MG63 (cell line): ENCODE measurements at places on chromosomes 7 and 10. TPM values are rescaled to one million over a fixed set of nuclear protein-coding genes. Genes with fewer than 3 reads are reported as not detected.

The CPVL gene
- 7.0 and 8.9 TPM in 2 replicates for total RNA-seq

The CPA2 gene
- 1.0 and 1.6 TPM in 2 replicates for total RNA-seq

The CPEB3 gene
- total RNA-seq, result 0.53 and 0.84 TPM in 2 replicates

The NKX2-3 gene
- 0.46 TPM in 1 of 2 replicates, not detected in the other for total RNA-seq

The NPSR1 gene
- total RNA-seq, result not detected in 2 replicates

The PRLHR gene
- not detected in 2 replicates for total RNA-seq

The CHRM2 gene
- not detected in 2 replicates for total RNA-seq

The LDB1 gene
- total RNA-seq, result 11.8 and 15.6 TPM in 2 replicates

The CDC14C gene
- total RNA-seq, result 0.12 TPM in 1 of 2 replicates, not detected in the other

The PVRIG gene
- not detected in 2 replicates for total RNA-seq

The DPY19L1 gene
- 13.3 and 22.2 TPM in 2 replicates for total RNA-seq

The ADRA2A gene
- total RNA-seq, result 0.37 TPM in 1 of 2 replicates, not detected in the other

The ZC3HAV1 gene
- total RNA-seq, result 23.0 and 23.4 TPM in 2 replicates

The ABCB4 gene
- 0.69 and 0.99 TPM in 2 replicates for total RNA-seq

- no peak for DNase-seq
Measured at GRCh38 chr10:77456414-77456813, 181.2 kb downstream of the KCNMA1 start.

GRCh38 chr10:123942114-123942861, 50.7 kb upstream of the CPXM2 start:
- DNase-seq, result no peak

DNA sequence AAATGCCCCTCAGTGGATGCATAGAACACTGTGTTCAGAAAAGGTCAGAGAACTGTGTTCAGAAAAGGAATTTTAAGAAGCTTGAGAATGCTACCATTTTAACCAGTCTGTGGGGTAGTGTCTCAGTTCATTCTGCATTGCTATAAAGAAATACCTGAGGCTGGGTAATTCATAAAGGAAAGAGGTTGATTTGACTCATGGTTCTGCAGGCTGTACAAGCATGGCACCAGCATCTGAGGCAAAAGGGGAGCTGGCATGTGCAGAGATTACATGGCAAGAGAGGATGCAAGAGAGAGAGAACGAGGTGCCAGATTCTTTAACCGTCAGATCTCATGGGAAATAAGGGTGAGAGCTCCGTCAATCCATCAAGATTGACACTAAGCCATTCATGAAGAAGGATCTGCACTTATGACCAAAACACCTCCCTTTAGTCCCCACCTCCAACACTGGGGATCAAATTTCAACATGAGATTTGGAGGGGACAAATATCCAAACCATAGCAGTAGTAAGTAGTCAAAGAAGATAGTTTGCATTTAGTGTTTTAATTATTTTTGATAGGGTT, 119.8 kb downstream of the FAM107B start:
- DNase-seq, result no peak

- DNase-seq, result no peak
Measured at GRCh38 chr10:126738001-126738400, 67.5 kb upstream of the C10orf90 start.

DNA sequence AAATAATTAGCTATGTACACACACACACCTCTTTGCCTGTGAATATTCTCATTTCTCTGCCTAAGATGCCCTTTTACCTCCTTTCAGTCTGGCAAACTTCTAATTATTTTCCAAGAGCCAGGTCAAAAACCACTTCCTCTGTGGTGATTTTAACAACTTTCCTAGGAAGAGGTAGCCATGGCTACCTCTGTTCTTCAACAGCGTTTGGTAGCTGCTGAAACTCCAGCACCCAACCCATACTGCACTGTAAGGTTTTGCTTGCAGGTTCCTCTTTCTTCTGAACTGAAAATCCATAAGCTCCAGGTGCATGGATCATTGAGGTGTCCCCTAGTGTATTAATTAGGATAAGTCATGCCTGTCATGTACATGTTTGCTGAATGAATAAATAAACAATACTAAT, 25.6 kb downstream of the NRCAM start:
- DNase-seq, result no peak

GRCh38 chr7:138630059-138630610, 71.0 kb downstream of the SVOPL start:
- no peak for DNase-seq

DNA sequence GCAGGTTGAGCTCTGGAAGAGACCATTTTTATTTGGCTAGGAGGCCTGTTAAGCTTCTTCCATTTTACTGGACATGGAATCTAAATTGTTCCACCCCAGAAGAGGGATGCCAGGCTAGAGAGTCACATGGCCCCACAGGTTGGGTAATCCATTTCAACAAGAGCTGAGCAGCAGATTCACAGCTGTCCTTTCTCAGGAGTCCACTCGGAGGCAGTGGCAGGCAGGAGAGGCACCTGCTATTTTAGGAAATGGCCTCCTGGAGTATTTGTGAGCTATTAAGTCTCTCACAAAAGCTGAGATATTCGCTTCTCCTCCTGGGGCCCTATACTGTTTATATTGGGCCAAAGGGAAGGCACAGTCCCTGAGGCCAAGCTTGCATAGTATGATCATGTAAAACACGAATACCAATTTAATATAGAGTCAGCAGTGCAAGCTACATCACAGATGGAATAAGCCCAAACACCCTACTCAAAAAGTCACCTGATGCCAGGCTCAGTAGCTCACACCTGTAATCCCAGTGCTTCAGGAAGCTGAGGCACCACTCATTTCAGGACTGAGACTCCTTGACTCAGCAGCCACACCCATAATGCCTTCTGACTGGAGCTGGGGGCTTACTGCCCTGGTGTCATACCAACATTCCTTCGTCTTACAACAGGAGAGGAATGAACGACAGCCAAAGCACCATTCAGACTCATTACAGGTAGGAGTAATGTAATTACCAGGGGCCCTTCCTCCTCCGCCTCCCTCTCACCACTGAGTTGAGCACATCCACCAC, 124.1 kb downstream of the LMBR1 start:
- DNase-seq, result no peak

DNA sequence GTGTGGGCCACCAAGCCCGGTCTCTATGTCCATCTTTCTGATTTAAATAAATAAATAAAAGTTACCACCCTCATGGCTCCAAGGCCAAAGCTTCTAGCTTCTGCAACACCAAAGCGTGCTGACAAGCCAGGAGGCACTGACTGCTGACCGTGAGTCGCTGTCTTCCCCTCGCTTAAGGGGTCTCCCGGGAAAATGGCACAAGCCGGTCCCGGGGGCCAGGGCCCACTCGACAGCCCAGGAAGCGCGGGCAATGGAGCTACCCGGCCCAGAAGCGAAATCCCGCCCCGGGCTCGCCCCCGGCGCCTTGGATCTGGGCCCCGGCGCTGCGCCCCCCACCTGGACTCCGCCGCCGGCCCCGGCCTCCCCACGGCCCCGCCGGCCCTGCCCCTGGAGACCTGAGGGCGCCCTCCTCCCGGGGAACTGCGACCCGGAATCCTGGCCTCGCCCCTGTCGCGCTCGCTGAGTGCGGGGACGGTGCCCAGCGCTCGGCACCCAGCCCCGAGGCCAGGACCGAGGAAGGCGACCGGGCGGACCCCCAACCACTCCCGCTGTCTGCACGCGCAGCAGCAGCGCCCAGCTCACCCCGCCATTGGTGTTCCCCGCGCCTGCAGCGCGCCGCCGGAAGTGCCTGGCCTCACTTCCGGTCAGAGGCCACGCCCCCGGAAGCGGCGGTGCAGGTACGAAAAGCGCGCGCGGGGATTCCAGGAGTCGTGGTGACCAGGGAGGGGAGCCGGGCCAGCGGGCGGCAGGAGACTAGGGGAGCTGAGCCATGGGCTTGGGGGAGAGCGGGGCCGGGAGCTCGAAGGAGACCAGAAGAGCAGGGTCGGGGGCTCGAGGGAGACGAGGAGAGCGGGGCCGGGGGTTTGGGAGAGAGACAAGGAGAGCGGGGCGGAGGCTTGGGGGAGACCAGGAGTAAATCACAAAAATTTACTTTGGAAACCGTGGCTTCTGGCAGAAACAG, at the start of the genes MRM2 and NUDT1:
Gene MRM2, minus strand, starts transcription at position 626 of the 961 bp plus-strand sequence. Its CDS starts 36 bp downstream, at position 590.
Gene NUDT1, plus strand, starts transcription at position 647 of the 961 bp plus-strand sequence. CDS start 2,349 bp downstream, outside the sequence.
- DNase-seq, result peak; percentile 83

- no peak for DNase-seq
Measured at GRCh38 chr10:116990276-116990800, 14.6 kb downstream of the SHTN1 start.

DNA sequence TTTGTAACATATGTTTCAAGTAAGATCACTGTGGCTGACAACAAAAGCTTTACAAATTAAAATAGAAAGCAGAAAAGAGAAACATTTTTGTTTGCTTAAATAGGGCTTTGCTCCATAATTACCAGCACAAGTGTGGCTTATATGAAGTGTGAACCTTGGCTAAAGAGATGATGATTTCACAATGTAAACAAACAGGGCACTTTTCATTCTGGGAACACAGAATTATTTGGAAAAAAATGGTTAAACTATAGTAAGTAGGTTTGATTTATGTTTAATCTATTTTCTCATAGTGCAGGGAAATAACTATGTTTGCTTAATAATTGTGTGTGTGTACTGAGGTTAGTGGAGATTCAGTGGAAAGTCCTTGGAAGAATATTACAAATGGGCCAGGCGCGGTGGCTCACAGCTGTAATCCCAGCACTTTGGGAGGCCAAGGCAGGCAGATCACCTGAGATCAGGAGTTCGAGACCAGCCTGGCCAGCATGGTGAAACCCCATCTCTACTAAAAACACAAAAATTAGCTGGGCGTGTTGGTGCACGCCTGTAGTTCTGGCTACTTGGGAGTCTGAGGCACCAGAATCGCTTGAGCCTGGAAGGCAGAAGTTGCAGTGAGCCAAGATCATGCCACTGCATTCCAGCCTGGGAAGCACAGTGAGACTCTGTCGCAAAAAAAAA, 19.1 kb upstream of the OTUD1 start:
- DNase-seq, result no peak

- DNase-seq, result no peak
Measured at GRCh38 chr10:35208536-35208935, 81.9 kb downstream of the CREM start.

DNA sequence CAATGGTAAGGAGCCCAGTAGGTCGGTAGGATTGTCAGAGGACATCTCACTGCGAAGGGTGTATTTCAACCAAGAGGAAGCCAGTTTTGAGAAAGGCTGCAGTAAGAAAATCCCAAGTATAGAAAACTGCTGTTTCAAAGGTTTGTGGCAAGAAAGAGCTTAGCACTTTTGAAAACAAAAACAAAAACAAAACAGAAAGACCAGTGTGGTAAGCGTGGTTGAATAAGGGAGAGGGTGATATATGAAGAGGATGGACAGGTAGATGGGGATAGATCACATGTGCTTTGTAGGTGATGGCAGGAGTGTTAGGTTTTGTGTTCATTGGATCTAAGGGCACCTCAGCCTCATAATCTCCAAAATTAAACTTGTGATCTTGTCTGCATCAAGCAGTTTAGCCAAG, 141.6 kb upstream of the WNT16 start:
- no peak for DNase-seq

GRCh38 chr7:36298106-36298505, 91.6 kb upstream of the ANLN start:
- DNase-seq, result no peak

DNA sequence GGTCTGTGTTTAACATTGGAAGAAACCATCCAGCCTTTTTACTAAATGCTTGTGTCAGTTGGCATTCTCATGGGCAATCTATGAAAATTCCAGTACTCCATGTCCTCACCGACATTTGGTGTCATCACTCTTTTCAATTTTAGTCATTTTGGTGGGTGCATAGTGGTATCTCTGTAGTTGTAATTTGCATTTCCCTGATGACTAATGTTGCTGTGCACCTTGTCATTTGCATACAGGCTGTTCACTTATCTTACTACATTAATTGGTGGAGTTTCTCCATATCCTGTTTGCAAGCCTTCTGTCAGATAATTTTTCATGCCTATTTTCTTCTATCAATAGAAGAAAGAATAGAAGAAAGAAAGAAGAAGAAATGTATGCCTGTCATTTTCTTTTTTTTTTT, 73.7 kb downstream of the PLPP4 start:
- no peak for DNase-seq

DNA sequence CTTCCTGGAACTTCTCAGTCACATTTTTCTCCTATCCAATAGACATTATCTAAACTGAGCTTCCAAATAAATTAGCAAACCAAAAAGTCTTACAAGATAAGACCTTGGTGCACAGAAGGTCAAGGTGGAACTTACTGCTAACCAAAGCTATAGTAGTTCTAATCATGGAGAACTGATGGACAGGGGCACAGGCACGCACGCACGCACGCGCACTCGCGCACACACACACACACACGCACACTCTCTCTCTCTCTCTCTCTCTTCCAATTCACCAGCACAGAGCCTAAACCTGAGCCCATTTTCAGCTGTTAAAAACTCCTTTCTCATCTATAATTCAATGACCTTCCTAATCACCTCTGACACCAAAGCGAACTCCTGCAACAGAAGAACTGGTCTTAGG, 7.5 kb downstream of the FGFR2 start:
- no peak for DNase-seq

DNA sequence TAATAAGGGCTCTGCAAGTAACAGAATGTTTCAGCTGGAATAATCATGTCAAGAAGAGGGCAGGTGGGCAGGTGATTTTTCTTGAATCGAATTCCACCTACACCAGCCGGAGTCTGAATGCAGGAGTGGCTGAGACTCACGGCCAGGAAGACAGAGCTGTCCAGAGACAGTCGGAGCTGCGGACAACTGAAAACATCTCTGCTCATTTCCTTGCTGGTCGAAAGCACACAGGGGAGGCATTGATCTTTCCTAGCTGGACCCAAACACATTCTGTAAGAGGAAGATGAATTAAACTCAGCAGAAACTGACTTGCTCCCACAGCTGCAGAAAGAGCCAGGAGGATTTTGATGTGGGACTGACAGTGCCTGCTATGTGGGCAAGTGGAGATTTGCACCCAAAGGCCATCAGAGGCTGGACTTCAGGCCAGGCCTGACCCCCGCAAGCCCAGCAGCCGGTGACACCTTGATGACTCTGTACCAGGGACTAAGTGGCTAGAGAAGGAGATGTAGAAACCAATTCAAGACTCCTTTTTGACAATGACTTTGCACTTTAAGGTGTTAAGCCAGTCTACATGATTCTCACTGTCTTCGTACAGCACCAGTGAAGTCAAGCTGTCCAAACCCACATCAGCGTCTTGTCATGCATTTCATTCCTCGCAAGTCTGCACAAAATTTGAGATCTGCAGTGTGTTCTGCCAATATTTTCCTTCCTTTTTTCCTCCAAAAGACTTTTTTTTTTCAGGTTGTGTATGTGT, 169.4 kb downstream of the TEX36 start:
- no peak for DNase-seq

DNA sequence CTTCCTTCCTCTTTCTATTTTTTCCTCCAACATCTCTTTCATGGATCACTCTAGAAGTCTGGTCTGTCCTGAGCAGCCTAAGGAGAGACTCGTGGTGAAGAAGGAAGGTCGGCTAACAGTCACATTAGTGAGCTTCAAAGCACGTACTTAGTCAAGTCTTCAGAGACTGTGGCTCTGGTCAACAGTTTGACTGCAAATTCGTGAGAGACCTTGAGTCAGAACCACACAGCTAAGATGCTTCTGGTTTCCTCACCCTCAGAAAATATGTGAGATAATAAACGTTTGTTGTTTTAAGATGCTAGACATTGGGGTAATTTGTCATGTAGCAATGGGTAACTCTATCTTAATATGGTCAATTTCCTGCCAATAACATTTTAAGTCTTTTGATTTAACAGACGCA, 126.2 kb upstream of the LRRN3 start:
- DNase-seq, result no peak
